ENCODE measurements at places on chromosomes 11 and 22.

DNA sequence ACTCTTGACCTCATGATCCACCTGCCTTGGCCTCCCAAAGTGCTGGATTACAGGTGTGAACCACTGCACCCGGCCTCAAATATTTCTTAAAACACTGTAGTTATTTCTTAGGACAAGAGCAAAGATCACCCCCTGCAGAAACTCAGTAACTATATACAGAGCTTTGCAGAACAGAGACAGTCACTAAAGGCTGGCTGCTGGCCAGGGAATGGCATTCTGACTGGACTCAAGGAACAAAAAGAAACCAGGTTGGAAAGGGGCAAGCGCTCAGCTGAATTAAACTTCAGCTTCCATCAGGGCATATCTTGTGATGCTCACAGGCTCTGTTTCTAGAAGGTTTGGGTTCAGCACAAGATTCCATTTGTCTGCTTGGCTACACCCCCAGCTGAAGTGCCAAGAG lies 95.8 kb downstream of the ADAMTS15 start:
- no peak for DNase-seq

DNA sequence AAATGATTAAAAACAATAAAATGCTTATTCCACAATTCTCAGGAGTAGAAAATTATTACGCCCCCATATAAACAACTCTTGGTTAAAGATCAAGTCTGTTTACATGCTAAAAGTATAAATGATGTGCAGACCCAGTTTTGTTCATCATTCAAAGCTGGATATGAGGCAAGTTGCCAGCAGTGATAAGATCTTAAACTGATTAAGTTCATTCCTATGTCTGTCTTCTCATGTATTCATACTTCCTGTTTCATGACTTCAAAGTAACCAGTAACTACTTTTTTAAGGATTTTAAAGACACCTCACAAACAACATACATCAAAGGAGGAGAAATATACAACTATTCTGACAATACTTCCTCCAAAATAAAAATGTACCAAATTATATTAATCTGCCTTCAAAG lies 55.0 kb upstream of the ARHGAP32 start:
- DNase-seq, result no peak

DNA sequence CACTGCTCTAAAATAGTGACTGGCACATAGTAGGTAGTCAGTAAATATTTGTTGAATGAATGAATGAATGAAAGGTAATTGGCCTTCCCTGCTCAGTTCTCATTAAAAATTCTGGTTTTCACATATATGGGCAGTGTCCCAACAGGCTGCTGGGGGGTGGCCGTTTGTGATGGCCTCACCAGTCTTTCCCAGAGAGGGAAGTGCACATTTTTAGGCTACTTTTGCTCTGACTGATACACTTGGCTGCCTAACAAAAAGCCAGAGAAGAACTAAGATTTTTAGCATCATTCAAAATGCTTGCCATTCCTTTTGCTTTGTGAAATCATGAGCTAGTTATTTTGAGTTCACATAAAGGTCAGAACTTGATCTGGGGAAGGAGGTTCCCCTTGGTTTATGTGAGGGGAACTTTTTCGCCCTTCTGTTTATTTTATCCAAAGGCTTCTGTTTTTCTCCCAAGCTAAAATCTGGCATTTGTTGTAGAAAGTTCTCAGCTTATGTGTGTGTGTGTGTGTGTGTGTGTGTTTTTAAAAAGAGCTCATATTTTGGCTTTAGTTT lies 83.1 kb downstream of the PTPRJ start:
- no peak for DNase-seq

DNA sequence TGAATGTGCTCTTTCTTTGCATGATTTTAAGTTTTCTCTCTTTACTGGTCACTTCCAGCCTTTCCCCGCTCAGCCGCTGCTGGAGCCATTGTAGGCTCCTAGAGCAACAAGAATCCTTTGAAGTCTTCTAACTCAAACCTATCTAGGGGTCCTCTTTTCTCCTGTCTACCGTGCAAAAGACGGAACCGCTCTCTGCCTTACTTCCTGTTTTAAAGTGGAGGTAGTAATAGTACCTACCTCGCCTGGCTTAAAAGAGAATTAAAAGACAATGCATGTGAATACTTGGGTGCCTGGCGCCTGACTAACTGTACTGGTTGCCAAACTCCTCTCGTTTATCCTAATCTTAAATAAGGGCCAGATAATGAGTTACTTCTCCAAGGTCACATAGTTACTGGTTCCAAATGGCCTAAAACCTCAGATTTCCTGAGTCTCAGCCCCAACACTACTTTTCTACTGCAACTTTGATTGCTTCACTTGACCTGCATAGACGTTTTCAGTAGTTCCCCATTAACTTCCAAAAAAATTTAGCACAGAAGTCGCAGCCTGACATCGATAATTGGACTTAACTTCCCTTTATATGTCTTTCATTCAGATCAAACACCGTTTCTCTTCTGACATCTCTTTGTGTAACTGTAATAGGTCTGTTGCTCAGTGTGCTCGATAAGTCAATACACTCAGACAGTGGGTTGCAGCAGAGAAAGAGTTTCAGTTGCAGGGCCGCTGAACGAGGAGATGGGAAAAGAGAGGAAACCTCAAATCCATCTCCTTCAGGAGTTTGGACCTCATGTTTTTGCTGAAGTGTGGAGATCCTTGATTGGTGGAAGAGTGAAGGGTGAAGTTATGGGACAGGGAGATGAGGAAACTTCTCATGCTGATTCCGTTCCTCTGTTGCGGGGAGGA lies 891 bp downstream of the SAMM50 start:
- no peak for DNase-seq

- DNase-seq, result no peak
These were observed 7.6 kb upstream of the TRMU start for GRCh38 chr22:46327691-46328465.

DNA sequence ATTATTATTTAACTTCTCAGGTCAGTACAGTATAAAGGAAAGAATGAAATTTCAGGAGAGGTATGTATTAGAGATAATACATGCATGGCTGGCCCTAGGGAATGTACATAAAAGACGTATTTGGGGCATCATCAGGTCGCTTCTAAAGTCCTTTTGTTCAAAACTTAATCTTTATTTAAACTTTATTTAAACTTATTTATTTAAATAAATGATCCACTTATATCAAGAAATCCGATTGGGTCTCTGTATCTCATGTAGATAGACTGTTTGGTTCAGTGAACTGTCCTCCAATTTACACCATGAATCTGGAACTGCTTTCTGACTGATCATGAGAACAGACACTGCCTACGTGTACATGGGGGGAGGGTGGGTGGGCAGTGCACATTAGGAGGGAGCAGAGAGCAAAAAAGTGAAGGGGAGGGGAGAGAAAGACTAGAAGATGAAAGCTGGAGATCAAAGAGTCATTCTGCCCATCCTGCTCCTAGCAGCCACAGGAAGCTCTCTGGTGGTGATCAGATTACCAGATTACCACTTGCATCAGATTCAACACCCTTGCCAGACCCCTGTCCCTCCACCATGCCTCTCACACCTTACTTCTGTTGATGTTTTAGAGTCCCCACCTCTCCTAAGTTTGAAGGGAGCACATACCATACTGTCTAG lies 92.1 kb upstream of the MTMR2 start:
- DNase-seq, result no peak
